ENCODE measurements at places on chromosomes 12 and 14.

DNA sequence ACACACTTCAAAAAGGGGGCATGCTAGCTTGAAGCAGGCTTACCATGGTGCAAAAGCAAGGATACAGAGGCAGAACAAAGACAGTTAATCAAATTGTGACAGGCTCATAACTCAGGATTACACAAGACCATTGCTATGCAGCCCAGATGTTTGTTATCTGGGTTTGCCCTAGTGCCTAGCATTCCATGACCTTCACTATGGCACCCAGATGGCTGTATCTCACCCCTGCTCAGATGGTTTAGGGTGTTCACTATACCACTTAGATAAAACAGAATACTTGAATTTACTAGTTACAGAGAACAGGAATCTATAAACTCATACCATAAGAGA lies 56.2 kb downstream of the SDR9C7 start:
- peak; percentile 97 for DNase-seq

GRCh38 chr14:39265806-39266524 lies 32.2 kb downstream of the MIA2 start:
- DNase-seq, result peak; percentile 30

GRCh38 chr14:22282949-22283348 lies 306.1 kb downstream of the DAD1 start:
- peak; percentile 24 for DNase-seq

DNA sequence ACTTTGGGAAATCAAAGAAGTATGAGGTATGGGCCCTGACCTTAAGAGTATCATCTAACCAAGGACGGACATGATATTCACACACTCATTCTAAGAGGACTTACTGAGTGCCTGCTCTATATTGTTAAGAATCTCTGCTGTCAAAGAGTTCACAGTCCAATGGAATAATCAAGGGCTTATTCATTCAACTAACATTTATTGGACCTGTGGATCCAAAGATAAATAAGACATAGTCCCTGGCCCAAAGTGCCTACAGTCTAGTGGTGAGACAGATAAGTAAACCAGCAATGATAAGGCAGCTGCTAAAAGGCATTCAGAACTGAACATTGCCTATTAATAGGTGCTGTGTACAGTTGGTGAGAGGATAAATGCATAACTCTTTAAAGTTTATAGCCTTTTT lies 11.0 kb downstream of the WDR20 start:
- DNase-seq, result peak; percentile 86
